AG04450 (cell line): ENCODE measurements at places on chromosomes 11 and 22.

- DNase-seq: no peak
Measured at GRCh38 chr11:6200975-6201374, 2.0 kb downstream of the OR52W1 start.

- no peak for DNase-seq
Measured at GRCh38 chr11:114059278-114059983, at the start of gene ZBTB16. Gene ZBTB16 (plus strand): TSS chr11:114059711. CDS start chr11:114063301, 3,590 bp downstream.

GRCh38 chr11:16750417-16750816 is 12.0 kb downstream of the C11orf58 start:
- DNase-seq: no peak

DNA sequence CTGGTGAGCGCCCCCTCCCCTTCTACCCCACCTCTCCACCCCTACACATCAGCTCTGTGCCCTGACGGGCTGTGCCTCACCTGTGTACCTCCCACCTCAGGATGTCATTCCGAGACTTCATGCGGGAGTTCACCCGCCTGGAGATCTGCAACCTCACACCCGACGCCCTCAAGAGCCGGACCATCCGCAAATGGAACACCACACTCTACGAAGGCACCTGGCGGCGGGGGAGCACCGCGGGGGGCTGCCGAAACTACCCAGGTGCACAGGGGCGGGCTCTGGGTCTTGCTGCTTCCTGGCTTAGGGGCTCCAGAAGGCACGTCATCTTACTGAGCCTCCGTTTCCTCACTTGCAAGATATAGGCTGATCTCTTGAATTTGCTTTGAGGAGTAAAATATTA is 6.8 kb downstream of the CAPN1 start:
- no peak for DNase-seq

DNA sequence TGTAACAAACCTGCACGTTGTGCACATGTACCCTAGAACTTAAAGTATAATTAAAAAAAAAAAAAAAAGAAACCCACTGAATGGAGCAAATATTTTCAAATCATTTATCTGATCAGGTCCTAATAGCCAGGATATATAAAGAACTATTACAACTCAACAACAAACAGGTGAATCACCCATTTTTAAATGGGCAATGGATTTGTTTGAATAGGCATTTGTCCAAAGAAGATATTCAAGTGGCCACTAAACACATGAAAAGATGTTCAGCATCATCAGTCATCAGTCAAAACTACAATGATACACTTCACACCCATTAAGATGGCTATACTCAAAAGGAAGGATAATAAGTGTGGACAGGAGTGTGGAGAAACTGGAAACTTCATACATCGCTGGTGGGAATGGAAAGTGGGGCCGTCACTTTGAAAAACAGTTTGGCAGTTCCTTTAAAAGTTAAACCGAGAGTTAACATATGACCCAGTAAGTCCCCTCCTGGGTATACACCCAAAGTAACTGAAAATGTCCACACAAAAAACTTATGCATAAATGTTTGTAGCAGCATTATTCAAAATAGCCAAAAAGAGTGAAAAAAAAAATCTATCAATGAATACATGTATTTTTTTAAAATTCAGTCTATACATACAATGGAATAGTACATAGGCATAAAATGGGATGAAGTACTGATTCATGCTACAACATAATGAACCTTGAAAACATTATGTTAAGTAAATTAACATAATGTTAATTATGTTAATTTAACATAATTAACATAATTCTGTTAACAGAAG is 53.1 kb downstream of the ARRB1 start:
- DNase-seq: no peak

GRCh38 chr11:29452146-29452545 is 564.7 kb downstream of the KCNA4 start:
- no peak for DNase-seq

DNA sequence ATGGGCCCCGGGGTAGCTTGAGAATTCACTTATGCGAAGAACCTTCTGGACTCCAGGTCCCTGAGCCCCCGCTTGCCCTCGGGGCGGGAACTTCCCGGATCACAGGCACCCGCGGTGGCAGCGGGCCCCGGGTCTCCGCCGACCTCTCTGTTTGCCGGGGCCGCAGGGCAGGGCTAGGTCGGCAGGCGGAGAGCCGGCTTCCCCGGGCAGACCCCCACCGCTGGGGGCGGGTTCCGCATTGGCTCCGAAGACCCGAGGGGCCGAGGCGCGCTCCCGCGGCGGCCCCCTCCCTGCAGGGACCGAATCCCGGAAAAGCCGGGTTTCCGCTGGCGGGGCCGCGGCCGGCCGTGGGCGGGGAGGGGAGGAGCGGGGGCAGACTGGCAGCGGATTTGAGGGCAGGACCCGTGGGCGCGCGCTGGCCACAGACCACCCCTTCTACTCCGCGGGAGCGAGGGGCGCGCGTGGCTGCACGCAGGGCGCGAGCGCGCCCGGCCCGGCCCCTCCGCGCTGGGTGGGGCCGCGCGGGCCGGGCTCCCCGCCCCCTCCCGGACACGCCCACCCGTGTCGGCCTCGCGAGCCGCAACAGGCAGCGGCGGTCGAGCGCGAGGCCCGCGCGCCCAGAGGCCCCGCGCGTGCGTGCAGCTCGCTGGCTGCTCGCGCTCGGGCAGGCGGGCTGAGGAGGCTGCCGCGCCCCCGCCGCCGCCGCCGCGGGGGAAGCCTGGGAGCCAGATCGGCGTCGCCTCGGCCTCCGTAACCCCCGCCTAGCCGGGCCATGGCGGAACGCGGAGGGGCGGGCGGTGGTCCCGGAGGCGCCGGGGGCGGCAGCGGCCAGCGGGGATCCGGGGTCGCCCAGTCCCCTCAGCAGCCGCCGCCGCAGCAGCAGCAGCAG is at the start of gene PACS1:
TSS of gene PACS1 (plus strand) at position 558 of the 889 bp plus-strand sequence. CDS start at position 773, 215 bp downstream.
- DNase-seq: peak; percentile 56

DNA sequence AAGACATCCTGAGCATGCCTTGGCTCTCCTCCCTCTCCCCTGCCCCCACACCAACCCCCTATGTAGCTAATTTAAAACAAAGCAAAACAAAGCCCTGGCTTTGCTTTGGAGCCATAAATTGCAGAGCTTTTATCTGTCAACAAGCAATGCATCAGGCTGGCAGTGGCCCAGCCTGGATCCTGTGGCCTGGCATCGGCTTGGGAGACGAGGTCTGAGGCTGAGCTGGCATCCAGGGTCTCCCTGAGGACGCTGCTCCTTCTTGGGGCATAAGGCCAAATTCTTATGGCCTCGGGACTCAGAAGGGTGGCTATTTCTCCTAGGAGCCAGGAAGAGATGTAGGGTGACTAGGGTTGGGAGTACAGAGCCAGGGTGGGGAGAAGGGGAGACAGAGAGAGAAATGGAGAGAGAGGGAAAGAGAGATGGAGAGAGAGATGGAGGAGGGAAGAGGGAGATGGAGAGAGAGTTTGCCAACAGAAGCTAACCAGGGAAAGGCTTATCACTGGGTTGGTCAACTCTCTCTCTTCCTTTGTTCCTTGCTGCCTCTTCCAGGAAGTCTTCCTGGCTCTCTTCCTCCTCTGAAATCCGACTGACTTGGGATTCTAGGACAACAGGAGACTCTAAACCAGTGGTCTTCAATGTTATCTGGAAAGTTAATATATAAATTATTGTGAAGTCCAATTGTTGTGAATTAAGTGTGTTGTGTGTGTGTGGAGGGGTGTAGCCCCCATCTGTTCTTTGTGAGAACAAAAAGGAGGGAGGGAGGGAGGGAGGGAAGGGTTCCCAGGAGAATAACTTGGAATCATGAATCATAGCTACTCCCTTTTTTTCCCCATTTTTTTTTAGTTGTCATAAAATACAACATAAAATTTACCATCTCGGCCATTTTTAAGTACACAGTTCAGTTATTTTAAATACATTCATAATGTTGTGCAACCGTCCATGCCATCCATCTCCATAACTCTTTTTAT is 29.1 kb downstream of the TSPAN18 start:
- no peak for DNase-seq

DNA sequence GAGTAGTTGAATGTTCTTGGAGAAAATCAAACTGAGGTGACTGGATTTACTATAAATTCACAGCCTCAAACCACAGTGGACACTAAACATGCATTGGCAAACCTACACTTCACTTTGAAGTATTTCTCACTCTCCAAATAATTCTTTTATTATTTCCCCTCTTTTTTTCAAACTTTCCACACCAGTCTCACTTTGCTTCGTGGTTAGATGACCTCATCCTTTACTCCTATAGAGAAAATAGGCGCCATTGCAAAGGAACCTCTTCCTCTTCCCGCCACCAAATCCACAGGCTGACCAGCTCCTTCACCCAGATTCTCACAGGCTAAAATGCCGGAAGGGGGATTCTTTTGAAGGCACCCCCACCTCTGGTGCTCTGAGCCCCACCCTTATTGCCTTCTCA is 33.4 kb downstream of the HTR3A start:
- DNase-seq: no peak

DNA sequence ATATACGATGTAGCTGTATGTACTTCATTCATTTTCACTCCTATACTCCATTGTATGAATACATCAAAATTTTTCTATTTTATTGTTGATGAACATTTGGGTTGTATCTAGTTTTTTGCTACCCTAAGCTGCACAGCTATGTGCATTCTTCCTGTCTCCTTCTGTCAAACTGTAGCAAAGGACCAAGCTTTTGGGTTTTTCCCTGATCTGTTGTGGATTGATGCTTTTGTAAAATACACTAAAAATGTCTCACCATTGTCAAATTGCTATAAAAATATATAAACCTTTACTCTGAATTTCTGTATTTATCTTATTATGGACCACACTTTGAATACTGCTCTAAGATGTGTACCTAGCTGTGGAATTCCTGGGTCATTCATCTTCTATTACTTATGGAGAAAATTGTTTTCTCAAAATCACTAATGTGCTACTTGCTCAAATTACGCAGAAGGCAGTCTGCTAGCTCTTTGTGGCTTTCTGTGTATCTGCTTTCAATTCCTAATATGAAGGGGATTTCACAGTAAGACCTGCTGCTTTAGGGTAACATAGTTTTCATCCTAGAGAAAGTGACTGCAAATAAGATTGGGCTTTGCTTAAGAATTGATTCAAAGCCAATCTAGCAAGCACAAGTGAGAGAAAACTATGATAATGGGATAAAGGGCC is 123.4 kb downstream of the CYP2R1 start:
- no peak for DNase-seq

DNA sequence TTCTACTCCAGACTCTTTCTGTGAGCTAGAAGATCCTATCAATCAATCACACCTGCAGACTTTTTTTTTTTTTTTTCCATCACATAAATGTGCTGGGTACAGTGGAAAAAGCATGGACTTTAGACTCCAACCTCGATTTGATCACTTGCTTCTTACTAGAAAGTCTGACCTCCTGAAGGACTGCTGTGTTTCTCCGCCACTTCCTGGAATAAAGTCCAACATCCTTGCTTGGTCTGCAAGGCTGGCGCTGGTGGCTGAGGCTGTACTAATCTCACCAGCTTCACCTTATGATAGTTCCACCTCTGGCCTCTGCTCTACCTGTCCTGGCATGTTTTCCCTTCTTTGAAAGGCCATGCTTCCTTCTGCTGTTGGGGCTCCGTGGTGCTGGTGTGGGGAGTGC is 60.9 kb upstream of the SESN3 start:
- DNase-seq: no peak

DNA sequence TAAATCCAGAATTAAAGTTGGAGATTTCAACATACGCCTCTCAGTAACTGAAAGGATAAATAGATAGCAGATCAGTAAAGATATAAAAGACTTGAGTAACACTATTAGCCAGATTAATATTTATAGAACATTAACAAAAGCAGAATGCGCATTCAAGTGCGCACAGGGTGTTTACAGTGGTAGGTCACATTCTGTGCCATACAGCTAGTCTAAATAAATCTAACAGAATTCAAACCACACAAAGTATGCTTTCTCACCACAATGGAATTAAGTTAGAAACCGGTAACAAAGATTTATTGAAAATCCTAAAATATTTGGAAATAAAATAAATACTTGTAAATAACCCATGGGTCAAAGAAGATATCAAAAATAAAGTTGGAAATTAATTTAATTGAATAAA is 341.0 kb downstream of the DYNC2H1 start:
- peak; percentile 21 for DNase-seq

DNA sequence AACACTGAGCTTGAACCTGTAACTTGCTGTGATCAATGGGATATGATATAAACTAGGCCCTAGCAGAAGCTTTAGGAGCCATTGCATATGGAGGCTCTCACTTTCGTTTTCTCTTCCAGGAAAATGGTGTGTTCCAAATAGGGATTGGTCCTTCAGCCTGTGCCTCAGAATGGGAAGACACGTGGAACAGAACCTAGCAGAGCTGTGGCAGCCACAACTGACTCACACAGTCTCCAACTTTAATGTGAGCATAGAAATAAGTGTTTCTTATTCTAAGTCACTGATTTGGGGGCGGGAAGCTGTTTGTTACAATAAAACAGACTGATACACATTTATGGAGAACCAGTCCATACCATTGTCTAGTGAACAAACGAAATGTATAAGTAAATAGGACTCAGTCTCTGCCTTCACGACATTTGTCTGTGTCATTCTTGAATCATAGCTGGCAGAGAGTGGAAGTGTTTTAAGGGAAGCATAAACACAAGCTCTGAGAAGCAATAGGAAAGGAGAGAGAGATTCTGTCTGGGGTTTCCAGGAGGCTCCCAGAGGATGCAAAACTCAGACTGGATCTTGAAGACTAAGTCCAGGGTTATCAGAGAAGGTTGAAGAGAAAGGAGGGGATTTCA is 97.3 kb downstream of the GALNT18 start:
- no peak for DNase-seq

DNA sequence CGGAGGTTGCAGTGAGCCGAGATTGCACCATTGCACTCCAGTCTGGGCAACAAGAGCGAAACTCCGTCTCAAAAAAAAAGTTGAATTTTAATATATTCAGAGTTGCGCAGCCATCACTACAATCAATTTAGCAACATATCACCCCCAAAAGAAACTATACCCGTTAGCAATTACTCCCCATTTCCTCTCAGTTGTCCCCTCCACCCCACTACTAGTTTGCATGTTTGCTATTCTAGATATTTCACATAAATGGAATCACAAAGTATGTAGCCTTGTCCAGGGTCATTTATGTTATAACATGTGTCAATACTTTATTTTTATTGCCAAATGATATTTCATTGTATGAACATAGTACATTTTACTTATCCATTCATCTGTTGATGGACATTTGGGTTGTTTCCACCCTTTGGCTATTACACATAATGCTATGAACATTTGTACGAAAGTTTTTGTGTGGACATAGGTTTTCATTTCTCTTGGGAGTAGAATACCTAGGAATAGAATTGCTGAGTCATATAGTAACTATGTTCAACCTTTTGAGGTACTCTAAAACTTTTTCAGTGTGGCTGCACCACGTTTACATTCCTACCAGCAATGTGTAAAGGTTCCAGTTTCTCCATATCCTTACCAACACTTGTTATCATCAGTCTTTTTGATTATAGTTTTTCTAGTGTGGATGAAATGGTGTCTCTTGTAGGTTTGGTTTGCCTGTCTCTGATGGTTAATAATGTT is 2.2 kb downstream of the ZNF143 start:
- no peak for DNase-seq

- DNase-seq: no peak
Measured at GRCh38 chr11:35664977-35665441, 2.4 kb downstream of the TRIM44 start.

DNA sequence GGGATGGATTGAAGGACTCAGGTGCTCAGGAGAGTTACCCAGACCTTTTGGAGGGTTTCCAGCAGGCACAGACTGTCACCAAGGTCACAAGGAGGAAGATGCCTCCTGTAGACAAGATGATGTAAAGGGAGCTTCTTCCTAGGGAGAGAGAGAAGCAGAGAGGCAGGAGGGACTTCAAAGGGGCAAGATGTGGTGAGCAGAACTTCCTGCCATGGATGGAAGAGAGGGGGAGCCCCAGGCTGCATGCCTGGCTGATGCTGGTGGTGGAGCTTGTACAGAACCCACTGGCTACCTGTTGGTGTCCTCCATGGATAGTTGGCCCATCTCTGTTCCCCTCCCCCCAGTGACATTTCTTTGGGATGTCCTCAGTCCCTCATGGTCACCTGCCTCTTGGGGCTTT is 4.2 kb downstream of the HEPN1 start:
- no peak for DNase-seq
